ENCODE measurements at places on chromosomes 4 and X. TPM values are rescaled to one million over a fixed set of nuclear protein-coding genes. Genes with fewer than 3 reads are reported as not detected.

DNA sequence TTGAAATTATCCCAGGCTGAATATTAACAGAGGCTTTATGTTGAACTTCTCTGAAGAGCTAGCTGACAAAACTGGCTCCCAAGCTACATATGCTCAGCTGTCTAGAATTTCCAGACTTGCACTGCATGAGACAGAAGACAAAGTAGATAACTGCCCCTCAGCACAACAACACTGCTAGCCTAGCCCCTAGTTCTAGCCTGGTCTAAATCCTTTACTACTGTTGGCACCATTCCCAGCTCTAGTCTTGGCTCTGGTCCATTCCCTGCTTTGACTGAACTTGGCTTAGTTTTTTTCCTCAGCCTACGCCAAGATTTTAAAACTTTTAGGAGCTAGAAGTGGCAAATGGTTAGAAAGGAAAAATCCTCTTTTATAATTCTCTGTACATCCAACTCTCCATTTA is 7.6 kb upstream of the OPHN1 start:
- H3K4me1 ChIP-seq: no peaks in the 10 kb centered on the region
- no peak overlapping the region for H3K4me3 ChIP-seq
- no peak for DNase-seq

- no peak for DNase-seq
- no peaks in the 10 kb centered on the region for H3K27me3 ChIP-seq
- no peak overlapping the region for H3K4me3 ChIP-seq
- H3K4me1 ChIP-seq: no peaks in the 10 kb centered on the region
- no peak overlapping the region for H3K27ac ChIP-seq
These were observed 408.6 kb downstream of the ADAM29 start for GRCh38 chr4:175326796-175327195.

- no peak for DNase-seq
- no peaks in the 10 kb centered on the region for H3K36me3 ChIP-seq
- H3K4me1 ChIP-seq: no peaks in the 10 kb centered on the region
- no peak overlapping the region for H3K4me3 ChIP-seq
- H3K27me3 ChIP-seq: no peaks in the 10 kb centered on the region
- no peak overlapping the region for H3K27ac ChIP-seq
These were observed 279.9 kb downstream of the ADAM29 start for GRCh38 chr4:175198056-175198455.

GRCh38 chr4:80367737-80368136 is 32.2 kb downstream of the CFAP299 start:
- no peaks in the 10 kb centered on the region for H3K27me3 ChIP-seq
- no peaks in the 10 kb centered on the region for H3K4me1 ChIP-seq
- no peaks in the 10 kb centered on the region for H3K36me3 ChIP-seq
- no peak overlapping the region for H3K27ac ChIP-seq
- no peak overlapping the region for H3K4me3 ChIP-seq

DNA sequence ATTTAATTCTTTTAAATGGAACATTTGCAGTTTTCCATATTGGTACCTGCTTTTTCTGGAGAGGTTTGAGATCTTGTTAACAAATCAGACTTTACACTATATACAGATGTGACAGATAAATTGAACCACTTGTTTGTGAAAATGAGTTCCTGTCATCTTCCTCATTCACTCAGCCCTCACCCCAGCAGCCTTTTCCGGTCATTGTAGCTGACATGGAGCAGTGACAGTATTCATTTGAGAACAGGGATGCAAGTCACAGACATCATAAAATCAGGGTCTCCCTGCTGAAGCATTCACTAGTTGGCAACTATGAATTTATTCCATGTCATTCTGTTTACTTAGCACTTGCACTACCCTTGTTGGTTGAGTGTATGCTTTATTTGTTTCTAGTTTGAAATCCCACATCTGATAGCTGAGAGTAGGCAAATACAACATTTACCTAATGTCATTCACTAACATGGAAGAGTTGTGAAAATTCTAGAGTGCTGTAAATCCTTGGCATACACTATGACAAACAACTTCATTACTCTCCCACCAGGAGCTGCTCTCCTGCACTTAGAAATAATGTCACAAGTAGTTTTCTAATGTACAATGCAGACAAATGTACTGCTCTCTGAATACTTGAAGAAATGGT is 78.9 kb downstream of the UGT8 start:
- no peak overlapping the region for H3K4me3 ChIP-seq
- no peak for DNase-seq
- no peaks in the 10 kb centered on the region for H3K27me3 ChIP-seq
- no peaks in the 10 kb centered on the region for H3K4me1 ChIP-seq
- H3K36me3 ChIP-seq: no peaks in the 10 kb centered on the region

GRCh38 chrX:71941776-71942175 is 31.1 kb downstream of the NHSL2 start:
- H3K27ac ChIP-seq: no peak overlapping the region
- no peaks in the 10 kb centered on the region for H3K27me3 ChIP-seq
- no peak for DNase-seq
- no peak overlapping the region for H3K4me3 ChIP-seq
- no peaks in the 10 kb centered on the region for H3K36me3 ChIP-seq

DNA sequence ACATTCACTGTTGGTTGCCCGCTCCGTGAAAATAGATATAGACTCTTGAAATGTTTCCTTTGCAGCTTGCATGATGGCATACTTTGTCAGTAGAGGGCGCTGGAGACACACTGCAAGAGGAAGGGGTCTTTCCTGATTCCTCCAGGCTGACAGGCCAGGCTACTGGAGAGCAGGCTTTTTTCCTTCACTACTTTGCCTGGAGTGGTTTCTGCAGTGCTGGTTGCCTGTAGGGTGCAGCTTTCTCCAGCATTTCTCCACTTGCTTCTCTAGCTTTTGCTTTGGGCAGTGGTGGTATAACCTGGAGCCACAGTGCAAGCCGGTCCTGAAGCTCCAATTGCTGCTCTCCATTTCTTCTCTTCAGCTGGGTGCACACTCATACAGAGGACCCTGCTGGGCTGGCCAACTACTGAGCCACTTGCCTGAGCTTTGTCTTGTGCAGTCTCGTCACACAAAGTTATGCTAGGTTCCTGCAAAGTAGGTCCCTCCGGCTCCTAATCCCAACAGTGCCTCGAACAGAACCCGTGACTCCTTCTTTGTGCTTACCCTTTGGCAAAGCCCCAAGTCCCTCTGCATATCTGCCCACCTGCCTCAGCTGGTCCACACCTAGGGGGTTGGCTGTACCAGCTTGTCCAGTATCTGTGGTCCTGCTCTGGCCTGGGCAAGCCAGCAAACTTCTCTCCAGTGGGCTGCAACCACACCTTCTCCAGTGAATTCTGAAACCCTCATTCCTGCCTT is 46.3 kb downstream of the RASSF6 start:
- no peaks in the 10 kb centered on the region for H3K27me3 ChIP-seq
- peaks cover 11% of the 10 kb centered on the region for H3K4me1 ChIP-seq
- no peaks in the 10 kb centered on the region for H3K36me3 ChIP-seq
- no peak overlapping the region for H3K27ac ChIP-seq

- H3K4me1 ChIP-seq: no peaks in the 10 kb centered on the region
- DNase-seq: no peak
- no peak overlapping the region for H3K4me3 ChIP-seq
- H3K27me3 ChIP-seq: no peaks in the 10 kb centered on the region
- H3K36me3 ChIP-seq: no peaks in the 10 kb centered on the region
These were observed 59.0 kb downstream of the REELD1 start for GRCh38 chr4:146273204-146273901.

DNA sequence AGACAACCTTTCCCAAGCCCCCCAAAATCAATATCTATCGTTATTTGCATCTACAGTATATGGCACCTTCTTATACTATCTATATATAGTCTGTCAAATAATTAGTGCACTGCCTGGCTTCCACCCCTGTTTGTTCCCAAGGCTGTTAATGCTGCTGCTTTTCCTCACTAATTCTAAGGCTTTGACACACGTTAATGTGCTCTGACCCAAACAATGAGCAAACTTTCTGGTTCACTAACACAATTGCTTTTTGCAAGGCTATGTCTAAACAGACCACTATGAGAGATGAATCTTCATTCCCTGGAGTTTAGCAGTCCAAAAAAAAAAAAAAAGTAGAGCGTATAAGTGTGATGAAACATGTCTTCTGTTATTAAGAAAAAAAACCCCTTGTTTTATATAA is 360.9 kb upstream of the AGA start:
- no peaks in the 10 kb centered on the region for H3K36me3 ChIP-seq
- no peaks in the 10 kb centered on the region for H3K4me1 ChIP-seq
- no peak overlapping the region for H3K27ac ChIP-seq
- H3K27me3 ChIP-seq: no peaks in the 10 kb centered on the region
- DNase-seq: no peak

- no peak overlapping the region for H3K27ac ChIP-seq
- peak overlapping the region; percentile 93 for H3K4me3 ChIP-seq
- DNase-seq: no peak
- peaks cover 23% of the 10 kb centered on the region for H3K4me1 ChIP-seq
- no peaks in the 10 kb centered on the region for H3K27me3 ChIP-seq
These were observed 2.3 kb downstream of the FBXL5 start for GRCh38 chr4:15652841-15653240.

DNA sequence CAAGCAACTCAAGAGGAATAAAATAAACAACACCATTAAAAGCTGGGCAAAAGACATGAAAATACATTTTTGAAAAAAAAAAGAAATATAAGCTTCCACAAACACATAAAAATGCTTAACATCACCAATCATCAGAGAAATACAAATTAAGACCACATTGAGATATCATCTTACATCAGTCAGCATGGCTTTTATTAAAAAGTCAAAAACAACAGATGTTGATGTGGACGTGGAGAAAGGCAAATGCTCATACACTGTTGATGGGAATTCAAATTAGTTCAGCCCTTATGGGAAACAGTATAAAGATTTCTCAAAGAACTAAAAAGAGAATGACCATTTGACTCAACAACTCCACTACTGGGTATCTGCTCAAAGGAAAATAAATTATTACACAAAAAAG is 59.6 kb downstream of the STK32B start:
- no peaks in the 10 kb centered on the region for H3K36me3 ChIP-seq
- no peak overlapping the region for H3K4me3 ChIP-seq
- DNase-seq: no peak
- no peaks in the 10 kb centered on the region for H3K4me1 ChIP-seq
- no peaks in the 10 kb centered on the region for H3K27me3 ChIP-seq
- no peak overlapping the region for H3K27ac ChIP-seq

GRCh38 chrX:39473812-39474211 is 623.9 kb downstream of the BCOR start:
- H3K27me3 ChIP-seq: no peaks in the 10 kb centered on the region
- no peaks in the 10 kb centered on the region for H3K36me3 ChIP-seq
- H3K4me3 ChIP-seq: no peak overlapping the region

DNA sequence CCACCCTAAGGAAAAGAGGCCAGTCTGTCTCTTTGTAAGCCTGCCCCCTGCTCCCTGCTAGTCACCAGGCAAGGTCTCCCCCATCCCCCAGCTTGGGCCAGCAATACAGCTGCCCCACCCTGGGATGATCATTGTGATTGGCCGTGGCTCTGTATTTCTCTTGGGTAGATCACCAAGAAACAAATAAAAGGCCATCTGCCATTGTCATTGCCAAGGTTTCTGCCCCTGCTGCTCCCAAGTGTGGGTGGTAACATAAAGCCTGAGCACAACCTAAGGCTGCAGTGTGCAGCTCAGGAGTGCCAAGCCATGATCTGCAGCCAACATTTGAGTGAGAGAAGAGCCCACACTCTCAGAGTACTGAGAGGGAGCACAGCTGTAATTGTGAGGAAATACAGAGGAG is 241.0 kb upstream of the POF1B start:
- no peaks in the 10 kb centered on the region for H3K27me3 ChIP-seq
- H3K36me3 ChIP-seq: no peaks in the 10 kb centered on the region
- no peak for DNase-seq
- no peak overlapping the region for H3K4me3 ChIP-seq
- H3K27ac ChIP-seq: no peak overlapping the region

DNA sequence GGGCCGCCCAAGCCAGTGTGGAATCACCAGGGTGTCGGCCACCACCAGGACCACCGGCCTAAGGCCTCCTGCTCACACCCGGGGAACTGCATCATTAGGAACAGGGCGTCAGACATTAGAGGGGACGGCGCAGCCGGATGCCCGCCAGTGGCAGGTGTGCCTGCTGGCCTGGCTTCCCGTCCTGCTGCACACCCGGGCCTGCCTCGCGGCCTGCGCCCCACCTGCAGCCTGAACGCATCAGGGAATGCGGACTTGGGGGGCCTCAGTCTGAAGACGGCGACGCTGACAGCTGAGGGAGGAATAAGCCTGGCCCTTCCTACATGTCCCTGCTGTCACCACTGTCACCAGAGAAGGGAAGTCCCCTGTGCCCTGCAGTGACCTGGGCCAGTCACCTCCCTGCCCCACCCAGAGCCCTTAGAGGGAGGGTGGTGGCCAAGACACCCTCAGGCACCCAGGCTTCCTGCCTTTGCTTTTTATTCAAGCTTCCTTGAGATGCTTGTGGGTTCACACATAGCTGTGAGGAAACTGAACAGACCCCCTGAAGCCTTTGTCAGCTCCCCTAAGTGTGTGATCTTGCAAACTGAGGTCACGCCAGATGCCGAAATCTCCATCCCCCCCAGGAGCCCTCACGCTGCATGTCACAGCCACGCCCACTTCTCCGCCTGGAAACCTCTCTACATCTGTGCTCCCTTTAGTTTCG is 3.2 kb downstream of the DGKQ start:
- H3K4me3 ChIP-seq: no peak overlapping the region
- H3K27ac ChIP-seq: no peak overlapping the region
- peaks cover 77% of the 10 kb centered on the region for H3K27me3 ChIP-seq
- no peaks in the 10 kb centered on the region for H3K4me1 ChIP-seq
- DNase-seq: no peak

DNA sequence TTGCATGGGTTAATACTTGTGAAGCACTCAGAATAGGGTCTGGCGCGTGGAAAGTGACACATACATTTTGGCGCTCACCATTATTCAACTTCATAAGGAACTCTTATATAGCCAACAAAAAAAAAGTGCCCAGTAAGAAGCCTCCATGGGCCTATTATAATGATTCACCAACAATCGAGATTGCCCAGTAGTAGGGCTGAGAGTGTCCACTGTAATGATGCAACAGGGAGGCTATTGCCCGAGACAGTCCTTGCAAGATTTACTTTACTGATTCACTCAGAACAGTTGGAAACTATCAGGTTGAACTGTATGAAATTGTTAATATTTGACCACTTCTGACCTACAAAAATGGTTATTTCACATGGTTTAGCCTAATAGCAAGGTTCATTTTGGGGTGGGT is 86.0 kb downstream of the PJA1 start:
- H3K27me3 ChIP-seq: no peaks in the 10 kb centered on the region
- no peak overlapping the region for H3K27ac ChIP-seq
- no peaks in the 10 kb centered on the region for H3K36me3 ChIP-seq
- H3K4me3 ChIP-seq: no peak overlapping the region
- peaks cover 2% of the 10 kb centered on the region for H3K4me1 ChIP-seq

GRCh38 chr4:69860052-69860451 is at the start of gene SULT1E1:
Gene SULT1E1 (minus strand): TSS chr4:69860145. CDS start chr4:69857644, 2,501 bp downstream.
- H3K27me3 ChIP-seq: no peaks in the 10 kb centered on the region
- no peak within 1 kb of the TSS for H3K27ac ChIP-seq
- no peaks in the 10 kb centered on the region for H3K36me3 ChIP-seq
- no peaks in the 10 kb centered on the region for H3K4me1 ChIP-seq

- H3K36me3 ChIP-seq: no peaks in the 10 kb centered on the region
- H3K4me3 ChIP-seq: no peak overlapping the region
- H3K27ac ChIP-seq: no peak overlapping the region
- peak; percentile 63 for DNase-seq
These were observed 312.2 kb upstream of the DIAPH2 start for GRCh38 chrX:96372313-96373046.

The PLAC1 gene
- total RNA-seq: not detected

The IL2 gene
- not detected for total RNA-seq

The GLUD2 gene
- 8.9 TPM for total RNA-seq

The UGT8 gene
- total RNA-seq: 4.3 TPM

The P2RY4 gene
- not detected for total RNA-seq

The CHST7 gene
- total RNA-seq: 5.6 TPM

The TAF1 gene
- total RNA-seq: 21.4 TPM
